Effector CD8-positive, alpha-beta T cell (primary cell): ENCODE measurements at places on chromosomes 1 and 21.

DNA sequence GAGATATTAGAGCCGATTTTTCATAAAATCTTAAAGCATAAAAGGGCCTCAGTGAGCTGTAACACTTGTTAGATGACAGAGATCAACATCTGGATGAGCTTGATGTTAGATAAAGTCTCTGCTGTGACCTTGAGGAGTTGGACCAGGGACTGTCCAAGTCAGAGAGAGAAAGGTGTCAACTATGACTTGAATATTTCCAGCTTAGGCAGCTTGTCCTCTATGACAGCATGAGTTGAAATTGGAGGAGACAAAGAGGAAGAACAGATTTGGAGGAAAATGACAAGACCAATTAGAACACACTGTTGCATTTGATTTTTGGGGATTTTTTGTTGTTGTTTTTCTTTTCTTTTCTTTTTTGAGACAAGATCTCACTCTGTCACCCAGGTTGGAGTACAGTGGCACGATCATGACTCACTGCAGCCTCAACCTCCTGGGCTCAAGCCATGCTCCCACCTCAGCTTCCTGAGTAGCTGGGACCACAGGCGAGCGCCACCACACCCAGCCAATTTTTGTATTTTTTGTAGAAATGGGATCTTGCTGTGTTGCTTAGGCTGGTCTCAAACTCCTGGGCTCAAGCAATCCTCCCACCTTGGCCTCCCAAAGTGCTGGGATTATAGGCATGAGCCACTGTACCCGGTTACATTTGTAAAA lies 35.3 kb upstream of the CLIC4 start:
- no peak for DNase-seq

- no peak for DNase-seq
Measured at GRCh38 chr1:34688006-34688741, 66.7 kb upstream of the GJB5 start.

- no peak for DNase-seq
Measured at GRCh38 chr1:236141447-236142252, 689 bp upstream of the GPR137B start.

DNA sequence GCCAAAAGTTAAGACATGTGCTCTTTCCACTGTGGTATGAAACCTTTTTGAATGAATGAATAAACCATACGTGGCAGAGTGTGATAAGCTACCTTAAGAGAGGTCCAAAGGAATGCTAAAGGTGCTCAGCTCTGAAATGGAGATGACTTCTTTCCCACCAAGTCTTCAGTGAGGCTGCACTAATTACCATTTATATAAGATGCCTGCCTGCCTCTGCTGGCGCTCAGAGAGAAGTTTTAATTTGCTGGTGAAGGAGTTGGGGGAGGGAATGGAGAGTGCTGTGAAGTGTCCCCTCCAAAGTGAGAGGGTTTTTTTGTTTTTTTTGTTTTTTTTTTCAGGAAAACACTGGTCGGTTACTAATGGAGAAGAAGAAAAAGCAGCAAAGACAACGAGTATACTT lies 559.0 kb downstream of the OMA1 start:
- no peak for DNase-seq

DNA sequence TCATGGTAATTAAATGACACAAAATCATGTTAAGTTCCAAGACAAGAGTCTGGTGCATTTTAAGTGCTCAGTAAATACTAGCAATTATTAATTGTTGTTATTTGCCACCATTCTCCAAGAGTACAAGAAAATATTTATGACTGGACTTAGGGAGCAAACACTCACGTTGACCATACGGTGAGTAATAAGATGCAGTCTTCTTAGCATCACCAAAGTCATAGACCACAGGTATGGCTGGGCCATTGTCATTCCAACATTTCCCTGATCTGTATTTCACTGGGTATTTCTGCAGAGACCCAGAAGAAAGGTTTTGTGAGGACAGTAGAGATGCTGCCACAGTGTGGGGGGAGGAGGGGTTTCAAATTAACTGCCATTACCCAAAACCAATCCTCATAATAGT lies 4.7 kb downstream of the ITLN2 start:
- no peak for DNase-seq

- DNase-seq = no peak
Measured at GRCh38 chr1:40155910-40156309, 5.3 kb upstream of the RLF start.

DNA sequence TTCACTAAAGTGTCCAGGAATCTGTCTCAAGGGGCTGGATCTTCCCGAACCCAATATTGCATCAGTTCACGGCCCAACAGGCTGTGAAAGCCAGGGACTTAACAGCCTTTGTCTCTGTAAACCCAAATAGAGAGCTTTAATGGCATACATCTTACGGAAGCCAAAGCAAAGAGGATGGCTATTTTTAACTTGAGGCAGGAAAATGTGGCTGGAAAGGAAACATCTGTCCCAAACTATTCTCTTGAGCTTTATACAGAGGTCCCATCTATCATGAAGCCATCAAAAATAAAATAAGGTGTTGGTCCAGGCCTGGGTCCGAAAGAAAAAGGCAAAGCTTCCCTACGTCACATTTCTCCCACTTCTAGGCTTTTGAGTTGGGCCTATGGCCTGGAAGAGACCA lies 7.7 kb upstream of the CD34 start:
- no peak for DNase-seq

DNA sequence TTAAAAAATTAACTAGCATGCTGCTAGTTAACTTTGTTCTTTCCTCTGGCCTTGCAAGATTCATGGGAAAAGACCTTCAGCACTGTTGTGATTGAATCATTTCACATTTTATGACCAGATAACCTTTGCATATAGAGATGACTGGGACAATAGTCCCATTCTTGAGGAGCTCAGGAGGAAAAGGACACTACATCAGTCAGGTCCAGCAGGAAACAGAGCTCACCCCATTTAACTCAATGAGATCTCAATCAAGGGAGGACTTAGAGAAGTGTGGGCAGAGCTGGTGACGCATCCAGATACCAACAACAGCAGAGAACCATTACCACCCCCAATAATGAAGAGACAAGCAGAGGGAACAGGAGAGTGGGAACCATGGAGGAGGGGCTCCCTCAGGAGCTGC lies 109.4 kb upstream of the GUCA2B start:
- DNase-seq = no peak

DNA sequence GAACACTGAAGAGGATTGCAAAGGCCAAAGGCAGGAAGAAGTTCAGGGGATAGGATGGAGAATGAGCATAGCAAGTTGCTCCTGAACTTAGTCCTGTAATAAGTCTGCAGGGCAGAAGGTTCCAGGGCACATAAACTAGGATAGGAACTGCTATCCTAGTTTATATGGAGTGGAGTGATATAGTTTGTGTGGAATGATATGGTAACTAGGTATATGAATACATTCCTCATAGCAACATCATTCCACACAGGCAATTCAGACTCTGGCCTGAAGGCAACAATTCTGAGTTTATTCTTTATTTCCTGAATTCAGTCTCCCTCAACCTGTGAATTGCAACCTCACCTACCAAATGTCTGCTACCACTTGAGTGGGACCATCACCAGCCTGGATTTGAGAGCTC lies 154.9 kb upstream of the GREM2 start:
- no peak for DNase-seq

DNA sequence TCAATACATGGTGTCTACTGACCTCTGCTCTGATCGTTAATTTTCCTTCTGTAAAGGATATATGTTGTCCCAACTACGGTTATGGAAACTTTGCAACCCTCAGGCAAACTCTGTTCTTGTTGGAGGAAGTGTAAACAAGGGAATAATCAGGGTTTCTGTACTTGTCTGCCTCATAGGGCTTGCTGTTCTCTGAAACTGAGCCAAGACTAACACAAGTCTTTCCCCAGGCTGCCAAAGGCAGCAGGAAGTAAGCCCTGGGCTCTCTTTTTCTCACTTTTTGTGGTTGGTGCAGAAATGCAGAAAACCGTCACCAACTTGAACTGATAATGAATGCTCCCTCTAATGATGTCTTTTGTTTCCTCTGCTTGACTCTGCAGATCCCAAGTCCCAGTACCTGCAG lies 7.6 kb downstream of the CYP4X1 start:
- no peak for DNase-seq

DNA sequence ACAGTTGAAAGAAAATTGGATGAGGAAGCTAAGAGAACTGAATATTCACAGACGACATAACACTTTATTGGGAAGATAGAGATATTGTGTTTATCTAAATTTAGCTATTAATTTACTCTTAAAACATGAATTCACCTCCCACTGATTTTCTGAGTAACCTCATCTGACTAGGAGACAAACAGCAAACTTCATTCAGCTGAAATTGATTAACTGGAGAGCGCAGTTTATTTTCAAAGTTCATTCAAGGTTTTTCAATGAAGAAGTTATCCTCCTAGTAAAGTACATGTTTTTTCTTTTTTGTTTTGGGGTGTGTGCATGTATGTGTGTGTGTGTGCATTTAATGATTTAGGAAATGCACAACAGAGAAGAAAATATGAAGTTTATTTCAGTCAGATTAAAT lies 215.0 kb downstream of the KCNT2 start:
- DNase-seq = no peak

GRCh38 chr1:217599154-217599553 lies 31.7 kb downstream of the GPATCH2 start:
- no peak for DNase-seq

DNA sequence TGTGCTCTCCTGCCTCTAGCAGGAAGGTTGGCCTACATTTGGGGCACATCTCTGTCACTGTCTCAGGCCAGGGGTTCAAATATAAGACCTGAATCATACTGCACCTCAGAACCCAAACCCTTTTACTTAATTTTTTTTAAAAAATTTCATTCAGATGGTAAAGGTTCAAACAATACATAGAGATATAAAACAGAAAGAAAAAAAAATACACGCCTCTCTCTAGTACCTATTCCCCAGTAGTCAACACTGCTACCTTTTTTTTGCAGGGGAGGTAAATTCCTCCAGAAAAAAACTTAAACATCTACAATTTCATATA lies 32.9 kb downstream of the MAPKAPK2 start:
- no peak for DNase-seq

DNA sequence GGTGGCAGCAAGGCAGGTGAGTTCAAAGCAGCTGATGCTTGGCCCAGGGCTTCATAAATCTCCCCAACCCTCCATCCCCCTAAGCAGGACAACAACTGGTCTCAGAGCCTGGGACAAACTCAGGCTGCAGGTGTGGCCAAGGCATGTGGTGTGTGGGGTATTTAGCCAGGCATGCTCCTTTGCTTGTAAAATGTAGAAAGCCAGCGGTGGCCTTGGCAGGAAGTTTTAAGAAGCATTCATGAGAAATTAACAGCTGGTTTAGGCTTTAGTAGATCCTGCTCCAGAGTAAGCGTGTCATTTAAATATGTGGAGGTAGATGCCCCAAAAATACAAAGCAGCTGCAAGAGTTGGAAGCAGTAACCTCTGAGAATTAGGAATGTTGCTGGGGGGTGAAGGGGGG lies 44.8 kb downstream of the NTPCR start:
- DNase-seq = no peak

- no peak for DNase-seq
Measured at GRCh38 chr1:151860504-151861187, 7.1 kb upstream of the THEM5 start.

DNA sequence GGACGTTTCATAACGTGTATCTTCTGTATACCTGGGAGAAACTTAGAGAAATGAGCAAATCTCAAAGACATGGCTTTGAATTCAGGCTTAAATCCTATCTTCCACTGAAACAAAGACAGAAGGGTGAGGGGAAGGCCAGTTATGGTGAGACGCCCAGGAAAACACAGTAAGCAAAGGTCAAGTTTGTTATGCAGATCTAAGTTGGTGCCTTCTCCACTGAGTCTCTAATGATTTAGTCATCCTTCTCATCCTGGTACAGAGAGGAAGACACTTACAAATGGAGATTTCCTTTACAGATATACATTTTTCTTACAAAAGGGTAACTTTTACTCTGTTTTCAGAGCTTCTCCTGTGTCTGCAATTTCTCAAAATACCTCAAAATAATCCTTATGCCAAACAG lies 64.4 kb downstream of the MAP3K7CL start:
- no peak for DNase-seq

- DNase-seq = no peak
Measured at GRCh38 chr1:97010566-97011264, 289.1 kb downstream of the PTBP2 start.

GRCh38 chr1:63917571-63918417 lies 144.0 kb downstream of the ROR1 start:
- no peak for DNase-seq

DNA sequence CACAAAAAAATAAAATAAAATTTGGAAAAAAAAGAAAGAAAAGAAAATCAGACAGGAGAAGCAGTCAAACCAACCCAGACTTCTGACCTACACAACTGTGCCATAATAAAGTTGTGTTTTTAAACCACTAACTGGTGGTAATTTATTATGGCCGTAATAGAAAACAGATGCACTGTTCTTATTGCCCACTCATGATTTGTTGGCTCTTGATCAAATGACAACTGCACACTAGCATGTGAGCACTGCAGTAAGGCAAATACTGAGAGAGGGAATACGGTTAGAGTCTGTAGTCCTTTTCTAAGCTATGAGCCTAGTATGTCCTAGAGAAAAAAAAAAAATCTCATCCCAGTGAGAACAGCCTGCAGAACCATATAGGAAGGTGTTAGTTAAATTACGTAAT lies 61.2 kb upstream of the TNR start:
- DNase-seq = no peak

- DNase-seq = no peak
Measured at GRCh38 chr1:205687242-205687641, 6.9 kb upstream of the SLC45A3 start.

DNA sequence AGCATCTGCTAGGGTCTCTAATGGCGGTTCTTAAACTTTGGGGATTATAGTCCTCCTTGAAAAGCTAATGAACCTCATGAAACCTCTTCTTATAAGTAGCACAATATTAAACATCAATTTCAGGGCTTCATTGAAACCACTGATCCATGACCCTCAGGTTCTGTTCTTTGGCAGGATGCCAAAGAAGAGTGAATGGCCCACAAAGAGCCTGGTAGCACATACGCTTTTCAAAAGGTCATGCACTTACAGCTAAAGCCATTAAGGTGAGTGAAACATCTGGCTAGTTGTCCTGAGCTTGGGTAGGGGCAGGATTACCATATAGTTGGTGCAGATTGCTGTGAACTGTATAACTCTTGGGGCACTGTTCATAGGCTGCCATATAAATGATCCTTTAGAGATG lies 42.3 kb downstream of the MDM4 start:
- no peak for DNase-seq

GRCh38 chr1:189530162-189530561 lies 947.5 kb downstream of the BRINP3 start:
- DNase-seq = no peak

GRCh38 chr21:40985370-40985769 lies 138.4 kb upstream of the DSCAM start:
- no peak for DNase-seq

DNA sequence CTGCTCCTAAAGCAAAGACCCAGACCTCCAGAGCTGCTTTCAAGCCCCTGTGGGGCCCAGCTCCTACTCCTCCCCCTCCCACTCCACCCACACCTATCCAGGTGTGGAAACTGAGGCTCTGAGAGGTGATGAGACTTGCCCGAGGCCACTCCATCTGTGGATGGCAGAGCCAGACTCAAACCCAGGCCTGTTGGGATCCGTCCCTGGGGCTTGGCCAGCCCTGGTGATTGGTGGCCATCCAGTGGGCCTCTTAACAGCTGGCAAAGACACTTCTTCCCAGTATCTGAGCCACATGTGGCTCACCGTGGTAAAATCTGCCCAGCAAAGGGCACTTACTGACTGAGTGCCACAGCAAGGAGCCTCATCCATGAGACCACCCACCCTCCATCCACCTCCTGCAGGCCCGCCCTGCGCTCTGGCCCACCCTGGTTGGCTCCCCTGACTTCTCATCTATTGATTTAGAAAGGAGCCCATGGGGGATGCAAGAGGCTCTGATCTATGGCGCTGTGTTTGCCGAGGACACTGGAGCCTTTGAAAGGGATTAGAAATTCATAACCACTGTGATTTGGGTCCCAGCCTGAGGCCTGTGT lies 398.5 kb downstream of the PTPRU start:
- no peak for DNase-seq
